Cerebellum (tissue), 4 donors: ENCODE measurements at places on chromosomes 1 and 21. TPM values are rescaled to one million over a fixed set of nuclear protein-coding genes. Genes with fewer than 3 reads are reported as not detected.

Gene NID1
- 41.9 TPM for total RNA-seq

Gene KCNE2
- total RNA-seq, result 0.45 TPM

Gene PADI3
- not detected for total RNA-seq

Gene CELA3A
- total RNA-seq, result not detected

Gene RFX5
- 29.8 TPM for total RNA-seq

GRCh38 chr1:27602462-27603308, 1.3 kb downstream of the AHDC1 start:
- DNase-seq, result peak; percentile 54

DNA sequence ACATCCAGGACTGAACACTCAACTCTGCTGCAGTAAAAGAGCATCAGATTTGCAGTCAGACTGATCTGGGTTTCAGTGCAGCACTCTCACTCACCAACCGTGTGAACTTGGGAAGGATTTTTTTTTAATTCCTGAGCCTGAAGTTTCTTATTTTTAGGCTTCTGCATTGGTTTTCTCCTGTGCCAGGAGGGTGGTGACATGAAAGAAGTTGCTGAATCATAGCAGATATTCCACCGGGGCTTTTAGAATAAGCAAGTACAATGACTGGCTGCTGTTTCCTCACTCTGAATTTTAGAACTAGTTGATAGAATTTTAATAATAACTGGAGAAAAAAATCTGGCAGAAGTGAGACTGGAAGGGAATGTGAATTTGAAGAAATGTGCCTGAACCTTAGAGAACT, 11.6 kb downstream of the ADAM30 start:
- DNase-seq, result no peak

DNA sequence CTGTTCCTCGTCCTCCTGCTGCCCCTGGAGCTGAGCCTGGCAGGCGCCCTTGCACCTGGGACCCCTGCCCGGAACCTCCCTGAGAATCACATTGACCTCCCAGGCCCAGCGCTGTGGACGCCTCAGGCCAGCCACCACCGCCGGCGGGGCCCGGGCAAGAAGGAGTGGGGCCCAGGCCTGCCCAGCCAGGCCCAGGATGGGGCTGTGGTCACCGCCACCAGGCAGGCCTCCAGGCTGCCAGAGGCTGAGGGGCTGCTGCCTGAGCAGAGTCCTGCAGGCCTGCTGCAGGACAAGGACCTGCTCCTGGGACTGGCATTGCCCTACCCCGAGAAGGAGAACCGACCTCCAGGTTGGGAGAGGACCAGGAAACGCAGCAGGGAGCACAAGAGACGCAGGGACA, 14.8 kb downstream of the DRAXIN start:
- no peak for DNase-seq

DNA sequence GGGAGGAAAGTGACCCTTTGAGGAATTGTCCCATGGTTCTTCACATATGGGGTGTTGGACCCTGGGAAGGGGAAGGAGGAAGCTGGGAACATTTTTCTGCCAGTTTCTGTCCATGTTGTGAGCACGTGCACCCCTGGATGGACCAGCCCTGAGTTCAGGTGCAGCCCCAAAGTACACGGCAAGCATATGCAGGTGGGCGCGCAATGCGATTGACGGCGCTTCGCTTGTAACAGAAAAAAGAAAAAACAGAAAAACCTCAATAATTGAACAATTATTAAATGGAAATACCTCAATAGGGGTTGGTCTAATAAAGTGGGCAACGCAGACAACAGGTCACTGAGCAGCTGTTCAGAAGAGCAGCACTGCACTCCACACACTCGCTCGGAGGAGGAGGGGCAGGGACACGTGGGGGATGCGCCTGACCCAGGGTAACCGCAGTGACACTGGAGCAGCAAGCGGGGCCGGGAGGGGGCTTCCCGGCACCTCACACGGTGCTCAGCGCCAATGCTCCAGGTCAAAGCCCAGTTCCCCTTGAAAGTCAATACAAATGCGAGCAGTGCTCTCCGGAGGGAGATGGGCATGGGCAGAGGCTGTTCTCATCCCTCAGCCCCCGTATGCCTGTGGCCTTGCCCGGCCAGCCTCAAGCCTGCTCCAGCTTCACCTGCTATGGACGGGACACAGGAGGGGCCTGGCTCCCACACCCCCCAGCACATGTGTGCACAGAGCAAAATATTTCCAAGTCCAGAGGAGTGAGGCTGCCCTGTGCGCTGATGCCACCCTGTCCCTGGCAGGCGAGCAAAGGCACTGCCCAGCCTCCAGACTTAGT, 6.6 kb upstream of the ACTRT2 start:
- no peak for DNase-seq

GRCh38 chr1:234199476-234200127, 173.7 kb upstream of the COA6 start:
- no peak for DNase-seq

GRCh38 chr1:169869426-169869825, 24.3 kb downstream of the SCYL3 start:
- DNase-seq, result peak; percentile 7

DNA sequence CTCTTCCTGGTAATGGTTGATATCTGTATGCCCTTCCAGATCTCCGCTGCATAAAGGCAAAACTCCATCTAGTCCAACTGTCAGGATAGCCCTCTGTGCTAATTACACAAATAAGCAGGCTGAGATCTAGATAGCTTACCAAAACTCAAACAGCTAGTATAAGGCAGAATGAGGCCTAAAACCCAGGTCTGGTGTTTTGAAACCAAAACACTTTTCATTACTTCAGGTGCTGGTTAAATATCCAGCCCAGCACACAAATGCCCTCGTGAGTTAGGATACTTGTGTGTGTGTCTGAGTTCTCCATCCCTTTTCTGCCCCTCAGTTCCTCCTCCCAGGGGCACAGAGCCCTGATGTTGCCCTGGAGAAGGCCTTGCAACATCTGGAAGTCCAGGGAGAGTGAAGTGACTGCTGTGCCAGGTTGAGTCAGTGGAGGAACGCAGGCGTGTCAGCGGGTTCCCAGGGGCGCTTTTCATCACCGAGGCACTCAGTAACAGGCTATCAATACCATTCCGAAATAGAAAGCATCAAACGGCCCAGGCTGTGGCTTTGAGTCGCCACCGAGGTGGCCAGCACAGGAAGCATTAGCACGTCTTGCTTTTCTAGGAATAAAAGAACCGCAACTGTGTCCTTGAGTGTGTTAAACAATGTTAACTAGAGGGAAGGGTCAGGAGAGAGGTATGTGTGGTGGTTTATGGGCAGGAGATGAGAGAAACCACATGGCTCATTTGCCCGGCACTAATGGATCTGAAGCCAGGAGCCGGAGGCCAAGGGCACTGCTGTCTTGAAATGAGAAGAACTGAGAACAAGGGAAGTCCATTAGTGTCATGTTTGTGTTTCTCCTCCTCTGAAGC, 90.7 kb upstream of the WLS start:
- DNase-seq, result no peak

- no peak for DNase-seq
Measured at GRCh38 chr1:234229581-234230387, 143.5 kb upstream of the COA6 start.

DNA sequence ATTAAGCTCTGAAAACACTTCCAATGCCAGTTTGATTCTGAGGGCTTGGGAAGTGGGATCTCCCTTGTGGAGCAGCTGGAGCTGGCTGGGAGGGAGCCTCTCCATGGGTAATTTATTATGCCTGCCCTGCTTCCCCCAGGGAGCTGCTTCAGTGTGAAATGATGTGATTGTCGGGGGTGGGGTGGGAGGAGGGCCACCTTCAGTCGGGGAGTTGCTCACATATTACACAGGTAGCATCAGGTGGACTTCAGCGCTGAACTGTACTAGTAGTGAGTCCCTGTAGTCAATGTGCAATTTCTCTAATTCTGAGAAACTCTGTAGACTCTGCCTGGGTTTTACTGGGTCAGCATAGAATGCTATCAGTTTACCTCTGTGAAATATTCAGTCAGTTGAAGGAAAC, 12.8 kb downstream of the PLA2G2E start:
- no peak for DNase-seq

GRCh38 chr1:7528386-7529198, 242.5 kb upstream of the VAMP3 start:
- no peak for DNase-seq

DNA sequence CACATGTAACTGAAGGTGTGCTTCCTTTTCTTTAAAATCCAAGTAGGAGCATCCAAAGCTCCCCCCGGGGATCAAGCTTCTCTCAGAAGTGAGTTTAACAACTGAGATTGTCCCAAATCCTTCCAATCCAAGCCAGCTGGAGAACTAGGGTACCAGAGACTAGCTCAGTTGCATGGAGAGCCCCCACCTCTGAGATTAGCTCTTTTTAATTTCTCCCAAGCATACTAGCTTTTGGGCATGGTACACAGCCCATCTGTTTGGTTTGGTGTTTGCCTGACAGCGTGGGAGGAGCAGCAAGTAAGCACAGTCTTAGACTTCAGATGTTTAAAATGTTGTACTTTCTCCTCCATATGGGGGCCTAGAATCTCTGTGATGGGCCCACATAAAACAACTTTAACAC, 142.8 kb downstream of the ASTN1 start:
- no peak for DNase-seq

DNA sequence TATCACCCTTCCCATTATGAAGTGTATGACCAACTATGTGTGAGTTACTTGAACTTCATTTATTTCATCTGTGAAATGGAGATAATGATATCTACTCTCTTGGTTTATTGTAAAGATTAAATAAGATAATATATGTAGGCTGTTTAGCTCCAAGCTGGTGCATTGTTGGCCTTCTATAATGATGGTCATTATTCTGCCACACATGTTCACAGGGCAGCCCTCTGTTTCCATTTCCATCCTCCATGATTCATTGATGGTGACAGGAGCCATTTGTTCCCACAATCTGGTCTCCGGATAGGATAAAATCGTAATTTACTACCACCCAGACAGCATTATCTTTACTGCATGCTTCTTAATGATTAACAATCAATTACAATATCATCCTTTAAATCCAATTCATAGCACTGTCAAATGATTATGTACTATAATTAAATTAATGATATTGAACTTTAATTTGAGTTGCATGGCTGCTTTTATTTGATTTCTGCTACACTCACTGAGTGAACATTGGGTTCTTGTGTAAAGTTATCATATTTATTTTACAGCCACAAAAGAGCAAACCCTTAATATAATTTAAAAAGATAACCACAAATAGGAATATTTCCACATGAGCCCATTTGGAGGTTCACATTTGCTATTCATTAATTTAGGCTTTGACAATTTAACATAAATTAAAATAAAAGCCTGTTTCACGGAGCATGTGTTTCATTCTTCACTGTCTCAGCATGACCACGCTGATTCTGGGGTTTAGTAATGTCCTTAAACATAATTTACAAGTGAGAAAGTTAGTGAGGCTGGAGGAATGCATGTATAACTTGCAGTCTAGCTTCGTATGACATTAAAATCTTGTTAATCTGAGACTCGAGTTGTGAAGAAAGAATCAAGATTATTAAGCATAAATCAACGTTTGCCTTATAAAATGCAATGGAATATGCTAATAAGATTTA, 596.4 kb upstream of the ZRANB2 start:
- DNase-seq, result no peak

DNA sequence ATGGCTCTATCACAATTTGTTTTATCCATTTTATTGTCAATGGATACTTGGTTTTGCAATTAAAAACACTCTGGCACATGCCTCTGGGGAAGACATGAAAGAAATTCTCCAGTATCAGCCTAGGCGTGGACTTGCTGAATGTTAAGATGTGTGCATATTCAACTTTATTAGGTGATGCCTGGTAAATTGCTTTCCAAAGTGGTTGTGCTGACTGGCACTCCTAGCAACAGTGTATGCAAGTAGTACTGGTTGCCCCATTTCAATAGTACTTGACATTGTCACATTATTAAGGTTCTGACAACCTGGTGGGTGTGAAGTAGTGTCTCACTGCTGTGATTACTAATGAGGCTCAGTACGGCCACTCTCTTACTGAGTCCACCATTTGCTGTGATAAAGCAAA, 48.1 kb downstream of the BEND5 start:
- no peak for DNase-seq

GRCh38 chr21:15028186-15028585, 36.6 kb downstream of the NRIP1 start:
- no peak for DNase-seq
